Stimulated activated CD8-positive, alpha-beta memory T cell treated with anti-CD3 and anti-CD28 coated beads, Interleukin-12 subunit alpha, Interleukin-12 subunit beta, amount 100 ng/mL, for 1 hour (primary cell): ENCODE measurements at places on chromosomes 3 and 15.

DNA sequence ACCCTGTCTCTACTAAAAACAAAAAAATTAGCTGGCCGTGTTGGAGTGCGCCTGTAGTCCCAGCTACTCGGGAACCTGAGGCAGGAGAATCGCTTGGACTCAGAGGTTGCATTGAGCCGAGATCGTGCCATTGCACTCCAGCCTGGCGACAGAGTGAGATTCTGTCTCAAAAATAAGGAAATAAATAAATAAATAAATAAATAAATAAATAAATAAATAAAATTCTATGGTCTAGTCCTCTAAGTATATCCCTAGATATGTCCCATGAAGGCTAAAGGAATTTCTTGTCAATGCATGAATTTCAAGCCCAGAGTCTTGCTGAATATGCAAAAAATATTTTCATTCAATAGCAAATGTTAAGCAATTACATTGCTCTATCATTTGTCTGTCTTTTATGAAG, 149.0 kb downstream of the EPHA3 start:
- DNase-seq, result no peak

GRCh38 chr3:77025471-77025870, 14.4 kb upstream of the ROBO2 start:
- DNase-seq, result no peak

DNA sequence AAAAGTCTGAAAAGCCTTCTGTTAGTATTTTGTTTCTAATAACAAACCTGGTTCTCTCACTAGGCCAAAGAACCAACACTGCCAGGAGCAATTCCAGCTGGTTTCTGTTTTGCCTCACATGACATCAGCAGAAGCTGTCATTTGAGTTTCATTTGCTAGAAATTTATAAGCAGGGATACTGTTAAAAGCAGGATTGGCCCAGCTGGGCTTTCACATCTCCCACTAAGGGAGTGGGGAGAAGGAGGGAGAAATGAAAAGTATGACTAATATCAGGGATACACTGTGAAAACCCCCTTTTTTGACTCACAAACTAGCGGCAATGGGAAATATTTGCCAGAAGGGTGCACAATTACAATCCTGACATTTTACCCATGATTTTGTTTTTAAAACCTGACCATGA, 5.3 kb downstream of the CCDC80 start:
- DNase-seq, result no peak

GRCh38 chr3:186418671-186419145, 56.7 kb upstream of the DGKG start:
- DNase-seq, result no peak

GRCh38 chr3:143165211-143165610, 45.6 kb downstream of the CHST2 start:
- no peak for DNase-seq

DNA sequence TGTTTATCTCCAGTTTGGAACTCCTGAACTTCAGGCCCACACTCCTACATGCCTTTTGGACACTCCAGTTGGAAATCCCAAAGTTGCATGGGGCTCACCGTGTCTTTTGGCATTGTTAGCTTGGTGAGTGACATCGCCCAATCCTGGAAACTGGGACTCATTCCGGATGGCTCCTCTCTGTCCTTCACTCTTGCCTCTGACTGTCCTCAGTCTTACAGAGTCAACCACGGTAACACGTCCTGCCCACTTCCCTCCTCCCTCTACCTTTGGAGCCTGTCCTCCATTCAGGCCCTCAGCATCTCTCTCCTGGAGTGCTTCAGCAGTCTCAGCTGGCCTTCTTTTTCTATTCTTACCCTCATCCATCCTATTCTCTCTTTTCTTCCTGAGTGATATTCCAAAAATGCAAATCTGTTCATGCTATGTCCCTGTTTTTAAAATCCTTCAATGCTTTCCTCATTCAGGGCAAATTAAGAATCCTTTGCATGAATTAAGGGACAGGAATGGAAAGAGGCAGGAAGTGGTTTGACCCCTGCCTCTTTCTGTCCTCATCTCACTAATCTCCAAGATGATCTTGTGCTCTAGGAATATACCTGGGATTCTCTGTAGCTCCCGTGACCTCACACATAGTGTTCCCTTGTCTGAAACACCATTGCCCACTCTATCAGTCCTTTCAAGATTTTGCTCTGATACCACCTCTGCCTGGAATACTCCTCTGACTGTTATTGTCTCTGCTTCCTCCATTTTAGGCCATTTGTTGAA, 42.5 kb downstream of the LPP start:
- DNase-seq, result no peak

DNA sequence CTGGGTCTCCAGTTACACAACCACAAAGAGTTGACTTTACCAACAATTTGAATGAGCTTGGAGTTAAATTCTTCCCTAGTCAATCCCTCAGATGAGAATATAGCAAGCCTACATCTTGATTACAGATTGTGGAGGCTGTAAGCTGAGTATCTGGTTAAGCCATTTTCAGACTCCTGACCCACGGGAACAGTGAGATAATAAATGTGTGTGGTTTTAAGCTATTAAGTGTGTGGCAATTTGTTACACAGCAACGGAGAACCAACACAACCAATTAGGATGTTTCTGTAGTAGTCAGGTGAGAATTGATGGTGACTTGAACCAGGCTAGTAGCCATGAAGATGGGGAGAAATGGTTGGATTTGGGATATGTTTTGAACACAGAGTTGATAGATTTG, 37.7 kb upstream of the SLC4A7 start:
- no peak for DNase-seq

- DNase-seq, result no peak
Observed at GRCh38 chr3:186414735-186415419, 52.8 kb upstream of the DGKG start.

DNA sequence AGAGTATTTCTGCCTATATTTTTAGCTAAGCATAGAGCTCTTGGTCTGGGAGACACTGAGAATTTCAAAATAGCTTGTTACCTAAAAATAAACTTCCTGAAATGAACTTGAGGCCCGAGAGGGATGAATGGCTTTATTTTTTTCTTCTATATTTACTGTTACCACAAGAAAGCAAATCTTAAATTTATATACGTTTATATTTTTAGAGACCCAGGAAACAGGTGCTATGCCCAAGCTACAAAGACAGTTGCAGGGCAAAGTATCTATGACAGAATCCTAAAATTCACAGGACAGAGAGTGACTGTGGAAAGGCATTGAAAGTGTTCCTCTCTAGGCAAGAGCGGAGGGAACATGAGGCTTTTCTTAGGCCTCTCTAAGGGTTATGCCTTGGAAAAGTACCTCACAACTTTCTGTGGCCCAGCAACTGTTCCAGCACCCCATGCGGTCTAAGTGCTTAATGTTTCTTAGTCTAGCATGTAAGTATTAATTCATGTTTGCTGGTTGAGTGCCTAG, 36.5 kb downstream of the TGFBR2 start:
- no peak for DNase-seq

DNA sequence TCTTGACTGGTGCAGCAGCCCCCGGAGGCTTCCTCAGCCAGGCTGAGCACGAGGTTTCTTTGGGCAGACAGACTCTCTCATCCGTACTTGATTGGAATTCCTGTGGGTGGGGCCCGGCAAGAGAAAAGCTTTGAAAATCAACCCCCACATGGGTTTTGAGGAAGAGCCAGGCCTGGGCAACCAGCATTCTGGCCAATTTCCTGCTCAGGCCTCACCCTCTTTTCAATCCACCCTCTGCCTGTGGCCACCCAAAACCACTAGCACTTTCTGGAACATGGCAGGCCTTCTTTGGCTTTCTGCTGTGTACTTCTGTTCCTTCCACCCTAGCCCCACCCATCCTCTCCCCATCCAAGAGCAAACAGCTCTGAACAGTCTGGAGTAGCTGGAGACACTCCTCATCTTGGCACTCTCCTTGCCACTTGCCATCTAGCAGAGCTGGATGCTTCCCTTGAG, 5.9 kb downstream of the MYO5C start:
- no peak for DNase-seq

GRCh38 chr3:143496191-143496590, 352.1 kb downstream of the SLC9A9 start:
- no peak for DNase-seq
